RPMI8226 (cell line): ENCODE measurements at places on chromosomes 6 and 20.

DNA sequence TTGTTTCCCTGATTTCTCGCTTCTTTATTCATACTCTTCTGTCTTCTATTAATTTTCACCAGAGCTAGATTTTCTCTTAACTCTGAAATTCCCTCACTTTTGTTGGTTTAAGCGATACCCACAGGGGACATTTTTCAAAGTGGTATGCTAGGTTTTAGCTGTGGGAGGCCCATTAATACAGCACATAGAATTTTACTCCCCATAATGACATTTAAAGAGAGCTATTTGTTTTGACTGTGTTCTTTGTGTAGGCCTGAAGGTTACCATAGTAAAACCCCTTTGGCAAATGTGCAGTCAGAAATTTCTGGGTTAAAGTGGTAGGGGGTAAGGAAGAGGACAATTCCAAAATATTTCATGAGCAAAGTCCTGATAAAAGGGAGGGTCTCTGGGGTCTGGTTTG, 721.1 kb upstream of the CITED2 start:
- DNase-seq, result no peak

DNA sequence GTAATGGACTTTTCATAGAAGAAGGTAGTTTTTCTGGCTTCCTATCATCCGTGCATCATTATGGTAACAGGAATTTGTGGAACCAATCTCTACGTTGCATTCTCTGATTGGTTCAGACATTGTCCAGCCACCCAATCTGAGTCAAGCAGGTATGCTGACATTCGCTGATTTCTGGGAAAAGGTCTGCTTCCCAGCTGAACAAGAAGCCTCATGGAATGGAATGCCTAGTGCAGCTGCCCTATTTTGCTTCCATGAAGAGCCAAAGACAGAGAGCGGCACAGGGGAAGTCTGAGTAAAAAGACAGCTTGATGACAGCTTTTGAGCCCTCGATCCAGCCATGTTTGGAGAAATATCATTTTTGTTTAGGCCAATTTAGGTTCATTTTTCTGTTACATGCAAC, 38.5 kb upstream of the TXLNB start:
- no peak for DNase-seq

DNA sequence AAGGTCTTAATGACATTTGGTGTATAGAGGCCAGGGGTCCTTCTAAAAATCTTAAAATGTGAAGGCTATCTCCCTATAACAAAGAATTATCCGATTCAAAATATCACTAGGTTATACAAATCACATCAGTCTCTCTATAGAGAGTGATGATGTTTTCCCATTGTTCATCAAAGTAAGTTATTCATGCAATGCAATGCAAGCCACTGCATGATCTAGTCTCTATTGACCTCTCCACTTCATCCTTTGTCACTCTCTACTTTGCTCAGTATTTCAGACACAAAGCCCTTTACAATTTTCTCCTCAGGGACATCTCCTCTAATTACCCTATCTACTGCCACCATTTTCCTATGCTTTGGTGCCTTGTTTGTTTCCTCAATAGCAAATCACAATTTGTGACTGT, 628.0 kb downstream of the HTR1B start:
- no peak for DNase-seq

DNA sequence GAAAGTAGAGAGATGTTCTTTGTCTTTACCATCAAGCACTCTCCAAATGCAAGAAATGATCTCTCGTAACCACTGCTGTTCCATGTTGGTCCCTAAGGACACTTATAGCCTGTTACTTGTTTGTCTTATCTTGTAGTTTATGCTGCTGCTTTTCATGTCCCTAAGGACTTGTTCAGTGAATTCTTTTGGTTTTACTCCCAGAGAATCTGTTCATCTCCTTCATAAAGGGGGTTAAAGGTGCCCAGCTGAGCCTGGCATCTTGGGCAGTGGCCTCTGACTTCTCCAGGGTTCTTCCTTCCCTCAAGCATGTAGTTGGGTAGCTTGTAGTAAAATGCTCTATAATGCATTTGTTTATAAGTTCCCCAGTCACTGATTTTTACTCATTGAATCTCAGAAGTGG, 864 bp upstream of the PKIG start:
- no peak for DNase-seq

- DNase-seq, result no peak
These were observed 29.1 kb downstream of the TXLNB start for GRCh38 chr6:139262519-139263300.

DNA sequence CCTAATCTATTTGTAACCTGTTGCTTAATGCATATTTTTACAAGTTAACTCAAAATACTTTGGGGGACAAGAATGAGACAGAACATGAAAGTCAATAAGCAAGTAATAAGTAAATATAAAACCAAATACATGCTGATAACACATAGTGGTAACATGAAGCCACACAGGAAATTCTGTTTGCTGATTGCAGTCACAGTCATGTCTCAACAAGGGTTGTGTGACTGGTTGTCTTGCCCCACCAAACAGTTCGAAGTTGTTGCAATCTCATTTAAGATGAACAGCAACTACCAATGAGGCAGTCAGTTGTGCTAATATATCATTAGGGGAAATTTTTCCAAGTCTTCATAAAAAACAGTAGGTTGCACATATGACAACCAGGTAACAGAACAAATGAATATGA, 14.5 kb downstream of the CD24 start:
- DNase-seq, result no peak

DNA sequence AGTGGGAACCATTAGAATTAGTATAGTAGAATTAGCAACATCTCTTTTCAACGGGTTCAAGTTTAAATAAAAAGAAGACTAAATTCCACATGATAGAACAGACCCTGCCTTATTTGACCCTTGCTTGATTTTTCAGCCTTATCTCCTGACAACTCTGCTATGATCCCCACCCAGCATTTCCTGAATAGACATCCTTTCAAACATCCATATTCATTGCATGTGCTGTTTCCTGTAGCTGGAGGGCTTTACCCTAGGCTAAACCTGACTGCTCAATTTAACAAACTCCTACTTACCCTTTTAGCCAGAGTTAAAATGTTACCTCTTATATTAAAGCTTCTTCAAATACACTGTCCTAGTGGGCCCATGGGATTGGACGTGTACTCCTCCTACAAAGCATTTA, 594.8 kb upstream of the ARID1B start:
- no peak for DNase-seq

DNA sequence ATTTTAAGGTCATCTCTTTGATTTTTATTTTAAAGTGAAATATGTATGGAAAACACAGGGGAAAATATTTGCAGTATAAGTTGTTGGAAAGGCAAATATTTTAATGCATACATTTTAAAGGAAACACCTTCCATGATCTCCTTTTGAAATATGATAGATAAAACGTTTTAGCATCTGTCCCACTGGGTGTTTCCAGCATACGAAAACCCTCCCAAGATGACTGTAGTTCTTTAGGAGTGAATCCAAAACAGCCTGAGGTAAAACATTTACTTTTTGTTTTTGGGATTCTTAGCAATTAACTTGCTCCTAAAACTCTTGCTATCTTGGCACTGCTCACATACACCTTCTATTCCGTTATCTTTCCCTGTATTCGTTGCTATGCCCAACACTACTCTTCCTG, 210.0 kb downstream of the EPHA7 start:
- DNase-seq, result no peak

- DNase-seq, result no peak
These were observed 175.6 kb downstream of the DTNBP1 start for GRCh38 chr6:15487262-15487661.

DNA sequence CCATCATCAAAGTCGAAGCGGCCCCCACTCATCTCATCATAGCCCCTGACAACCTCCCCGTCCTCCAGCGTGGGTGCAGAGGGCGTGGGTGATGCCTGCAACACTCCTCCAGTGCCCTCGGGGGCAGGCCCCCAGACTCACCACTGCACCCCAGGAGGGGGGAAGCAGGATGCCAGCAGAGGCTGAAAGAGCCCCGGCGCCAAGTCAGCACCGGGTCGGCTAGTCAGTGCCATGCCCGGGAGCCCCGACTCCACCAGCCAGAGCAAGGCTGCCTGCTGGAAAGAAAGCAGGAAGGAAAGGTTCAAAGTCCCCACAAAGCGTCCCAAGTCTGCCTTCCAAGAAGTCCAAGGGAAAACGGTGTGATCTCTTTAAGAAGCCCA, 324 bp downstream of the JPH2 start:
- DNase-seq, result no peak

- DNase-seq, result no peak
These were observed 176.4 kb downstream of the LY86 start for GRCh38 chr6:6764764-6765434.

DNA sequence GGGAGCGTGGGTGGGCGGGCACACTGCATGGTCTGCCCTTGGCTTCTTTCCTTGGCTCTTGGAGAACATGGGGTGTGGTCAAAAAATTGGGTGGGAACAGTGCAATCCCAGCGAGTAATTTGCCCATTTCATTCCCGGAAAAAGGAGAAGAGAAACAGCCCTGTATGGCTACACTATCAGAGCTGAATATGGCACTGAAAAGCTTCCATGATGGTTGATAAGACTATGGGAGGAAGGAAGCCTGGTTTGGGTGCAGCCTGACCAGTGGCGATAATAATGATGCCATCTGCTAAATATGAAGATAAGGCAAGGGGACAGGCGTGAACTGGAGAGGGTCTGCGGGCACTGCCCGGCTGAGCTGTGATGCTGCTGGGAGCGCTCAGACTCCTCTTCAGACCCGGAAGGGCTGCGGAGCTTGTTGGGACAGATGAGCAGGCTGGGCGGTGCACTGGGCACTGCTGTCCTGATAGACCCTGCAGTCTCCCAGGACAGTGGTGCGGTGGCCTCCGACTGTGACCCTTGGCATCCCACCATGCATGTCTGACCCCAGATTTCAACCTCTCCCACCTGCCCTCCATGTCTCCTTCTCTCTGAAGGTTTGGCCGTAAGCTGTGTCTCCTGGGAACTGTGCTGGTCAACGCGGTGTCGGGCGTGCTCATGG, 10.2 kb downstream of the SLC22A1 start:
- no peak for DNase-seq

- DNase-seq, result no peak
These were observed 3.3 kb downstream of the SLC17A2 start for GRCh38 chr6:25927178-25927577.

DNA sequence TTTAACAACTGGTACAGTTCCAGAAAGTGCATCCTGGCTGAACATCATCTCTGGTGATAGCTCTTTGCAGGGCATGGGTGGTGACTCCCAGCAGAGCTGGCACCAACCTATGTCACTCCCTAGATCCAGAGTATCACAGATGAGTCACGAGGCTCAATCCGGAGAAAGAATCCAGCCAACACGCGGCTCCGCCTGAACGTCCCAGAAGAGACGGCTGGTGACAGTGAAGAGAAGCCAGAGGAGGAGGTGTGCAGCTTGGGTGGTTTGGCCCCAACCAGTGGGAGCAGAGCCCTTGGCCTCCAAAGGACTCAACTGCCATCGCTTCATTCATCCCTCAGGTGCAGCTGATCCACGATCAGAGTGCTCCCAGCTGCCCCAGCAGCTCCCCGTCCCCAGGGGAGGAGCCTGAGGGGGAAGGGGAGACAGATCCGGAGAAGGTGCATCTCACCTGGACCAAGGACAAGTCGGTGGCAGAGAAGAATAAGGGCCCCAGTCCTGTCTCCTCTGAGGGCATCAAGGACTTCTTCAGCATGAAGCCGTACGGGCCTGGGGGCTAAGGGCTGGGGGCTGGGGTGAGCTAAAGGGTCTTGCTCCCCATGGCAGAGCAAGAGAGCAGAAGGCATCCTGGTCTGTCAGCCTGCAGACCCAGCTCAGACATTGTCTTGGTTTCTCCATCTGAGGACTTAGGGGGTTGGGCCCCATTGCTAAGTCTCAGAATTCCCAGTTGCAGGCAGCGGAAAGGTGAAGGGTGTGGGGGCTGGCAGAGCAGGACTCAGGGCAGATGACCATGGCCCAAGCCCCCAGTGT, 27.2 kb downstream of the SLC12A5 start:
- DNase-seq, result no peak

DNA sequence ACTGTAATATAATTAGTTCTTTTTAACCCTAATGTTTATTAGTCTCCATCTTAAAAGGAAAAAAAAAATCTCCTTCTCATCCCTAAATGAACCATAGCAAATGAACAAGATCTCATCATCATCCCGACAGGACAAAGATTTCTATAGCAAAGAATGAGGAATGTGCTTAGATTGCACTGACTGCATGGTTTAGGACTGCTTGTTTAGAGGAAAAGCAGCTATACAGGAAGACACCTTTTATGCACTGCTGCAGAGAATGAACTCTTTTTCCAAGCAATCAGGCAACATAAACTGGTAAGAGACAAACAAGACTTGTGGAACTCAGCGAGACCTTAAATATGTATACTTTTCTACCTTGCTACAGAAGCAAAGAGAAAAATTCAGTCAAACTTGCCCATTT, 26.8 kb downstream of the CSNK2A1 start:
- no peak for DNase-seq

GRCh38 chr6:158068156-158068892, 86.7 kb downstream of the SYNJ2 start:
- no peak for DNase-seq

- no peak for DNase-seq
These were observed 398 bp upstream of the SPATS1 start for GRCh38 chr6:44342052-44342451.

DNA sequence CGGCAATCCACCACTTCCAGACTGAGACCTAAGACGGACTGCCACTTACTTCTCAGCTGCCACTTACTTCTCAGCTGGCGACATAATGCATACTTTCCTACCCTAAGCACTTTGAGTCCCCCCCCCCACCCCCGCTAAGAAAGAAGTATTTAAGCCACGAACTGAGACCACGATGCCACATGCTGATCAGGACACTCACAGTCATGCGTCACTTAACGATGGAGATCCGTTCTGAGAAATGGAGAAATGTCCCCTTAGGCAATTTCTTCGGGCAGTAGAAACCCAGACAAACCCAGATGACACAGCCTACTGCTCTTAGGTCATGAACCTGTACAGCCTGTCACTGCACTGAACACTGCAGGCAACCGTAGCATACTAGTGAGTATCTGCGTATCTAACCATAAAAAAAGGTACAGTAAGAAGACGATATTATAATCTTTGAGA, 690 bp downstream of the IFNGR1 start:
- DNase-seq, result peak; percentile 55

DNA sequence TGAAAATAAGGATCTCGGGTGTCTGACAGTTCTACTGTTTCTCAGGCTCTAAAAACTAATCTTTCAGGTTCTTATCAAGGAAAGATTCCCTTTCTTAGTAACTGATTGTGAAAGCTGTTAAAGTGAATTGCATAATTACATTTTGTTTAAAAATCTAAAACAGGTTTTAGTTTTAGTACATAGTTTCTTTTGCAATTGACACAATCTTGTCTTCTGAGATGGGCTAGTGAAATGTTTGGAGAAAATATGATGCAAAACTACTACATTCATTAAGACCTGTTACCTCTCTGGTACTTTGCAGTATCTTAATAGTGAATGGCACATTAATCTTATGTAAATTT, 298.4 kb downstream of the UTRN start:
- DNase-seq, result no peak

- no peak for DNase-seq
These were observed 26.1 kb downstream of the CEP57L1 start for GRCh38 chr6:109121411-109121810.

DNA sequence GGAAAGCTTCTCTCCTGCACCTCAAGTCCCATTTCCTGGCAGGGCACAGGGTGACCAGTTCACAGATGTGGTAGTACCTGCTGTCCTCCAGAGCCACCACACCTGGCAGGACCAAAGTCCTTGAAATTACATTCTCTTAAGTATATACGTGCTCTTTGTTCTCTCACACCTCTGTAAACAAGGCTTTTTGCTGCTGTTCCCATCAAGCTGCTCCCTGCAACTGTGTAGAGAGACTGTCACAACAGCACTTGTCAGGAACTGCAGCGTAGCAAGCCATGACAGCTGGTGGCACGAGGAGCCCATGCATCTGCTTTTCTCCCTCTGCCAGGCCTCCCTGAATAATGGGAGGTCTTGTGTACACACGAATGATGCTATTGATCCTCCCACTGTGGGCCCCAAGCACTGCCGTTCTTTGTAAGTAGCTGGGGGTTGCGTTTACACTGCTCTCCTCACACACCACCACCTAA, 431.8 kb downstream of the CD83 start:
- DNase-seq, result no peak
